ENCODE measurements at places on chromosomes 11 and 22.

DNA sequence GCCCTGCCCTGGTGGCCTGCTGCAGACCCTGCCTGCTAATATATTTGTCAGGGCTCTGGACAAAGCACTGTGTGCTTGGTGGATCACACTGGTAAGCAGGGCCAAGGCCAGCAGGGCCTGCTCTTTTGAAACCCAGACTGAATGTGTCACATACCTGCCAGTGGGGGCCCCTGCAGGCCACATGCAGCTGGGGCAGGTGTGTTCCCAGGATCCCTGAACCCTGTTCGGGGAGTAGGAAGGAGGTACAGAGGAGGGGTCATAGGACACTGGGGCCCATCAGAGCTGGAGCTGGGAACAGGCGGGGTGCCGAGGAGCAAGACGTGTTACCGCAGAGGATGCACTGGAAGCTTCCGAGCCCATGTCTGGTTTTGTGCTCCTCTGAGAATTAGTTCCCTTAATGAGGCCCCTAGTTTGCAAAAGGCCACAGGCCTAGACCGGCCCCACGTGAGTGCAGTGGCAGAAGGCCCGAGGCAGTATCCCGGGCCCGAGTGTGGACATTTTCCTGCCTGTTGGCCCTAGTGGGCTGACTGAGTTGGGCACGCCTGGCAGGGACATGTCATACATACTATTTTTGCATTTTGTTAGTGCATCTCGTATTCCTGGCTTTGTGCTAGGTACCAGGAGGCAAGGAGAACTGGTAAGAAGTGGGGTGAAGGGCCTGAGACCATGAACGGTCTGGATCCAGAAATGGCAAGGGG, 11.2 kb upstream of the ACR start:
- no peak for DNase-seq

DNA sequence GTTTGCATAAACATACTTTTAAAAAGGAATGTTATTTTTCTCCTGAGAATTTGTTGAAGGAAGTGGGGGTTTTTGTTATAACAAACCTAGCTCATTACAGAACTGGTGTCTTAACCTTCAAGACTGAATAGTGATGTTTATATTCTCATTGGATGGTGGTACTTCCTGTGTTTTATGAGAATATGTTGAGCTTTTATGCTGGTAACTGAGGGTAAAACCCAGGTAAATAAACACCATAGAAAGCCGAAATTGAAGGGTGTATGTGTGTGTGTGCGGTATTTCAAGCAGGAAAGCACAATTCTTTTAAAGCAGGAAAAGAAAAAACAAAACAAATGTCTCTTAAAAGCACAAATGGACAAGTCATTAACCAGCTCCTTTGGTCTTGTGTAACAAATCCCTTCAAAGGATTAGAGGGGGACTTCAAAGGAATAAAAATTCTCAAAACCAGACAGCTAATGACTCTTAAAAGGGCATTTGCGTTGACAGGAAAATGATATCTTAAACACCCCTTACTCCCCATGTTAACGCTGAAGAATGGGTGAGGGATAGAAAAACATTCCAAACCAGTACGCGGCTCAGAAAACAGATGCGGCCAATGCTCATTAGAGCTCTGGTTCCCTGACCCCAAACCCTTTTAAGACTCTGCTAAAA, 23.8 kb downstream of the LMO2 start:
- DNase-seq: no peak

DNA sequence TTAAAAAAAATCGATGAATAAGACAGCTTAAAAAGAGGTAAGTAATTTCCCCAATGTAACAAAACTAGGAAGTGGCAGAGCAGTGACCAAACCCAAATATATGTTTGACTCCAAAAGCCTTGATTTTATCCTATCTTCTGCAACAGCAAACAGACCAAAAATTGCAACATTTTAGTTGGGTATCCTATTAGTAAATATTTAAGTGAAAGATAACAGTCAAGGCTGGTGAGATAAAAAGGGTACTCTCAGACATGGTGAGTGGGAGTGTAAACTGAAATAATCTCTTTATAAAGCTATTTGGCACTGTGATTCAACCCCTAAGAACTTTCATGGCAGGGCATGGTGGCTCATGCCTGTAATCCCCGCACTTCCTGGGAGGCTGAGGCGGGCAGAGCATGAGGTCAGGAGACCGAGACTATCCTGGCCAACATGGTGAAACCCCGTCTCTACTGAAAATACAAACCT, 1.9 kb upstream of the RDX start:
- DNase-seq: no peak

DNA sequence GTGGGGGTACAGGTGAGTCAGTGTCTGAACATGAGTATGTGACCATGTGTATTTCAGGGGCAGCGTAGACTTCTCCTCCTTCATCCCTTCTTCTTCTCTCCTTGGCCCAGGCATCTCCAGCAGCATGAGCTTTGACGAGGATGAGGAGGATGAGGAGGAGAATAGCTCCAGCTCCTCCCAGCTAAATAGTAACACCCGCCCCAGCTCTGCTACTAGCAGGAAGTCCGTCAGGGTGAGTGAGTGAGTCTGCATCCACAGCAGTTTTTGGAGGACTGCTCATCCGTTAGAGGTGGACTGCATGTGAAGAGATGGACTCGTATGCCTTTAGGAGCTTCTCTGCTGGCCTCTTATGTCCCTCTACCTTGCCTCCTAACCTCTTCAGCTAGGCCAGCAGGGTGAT, 15.6 kb downstream of the TUB start:
- no peak for DNase-seq

DNA sequence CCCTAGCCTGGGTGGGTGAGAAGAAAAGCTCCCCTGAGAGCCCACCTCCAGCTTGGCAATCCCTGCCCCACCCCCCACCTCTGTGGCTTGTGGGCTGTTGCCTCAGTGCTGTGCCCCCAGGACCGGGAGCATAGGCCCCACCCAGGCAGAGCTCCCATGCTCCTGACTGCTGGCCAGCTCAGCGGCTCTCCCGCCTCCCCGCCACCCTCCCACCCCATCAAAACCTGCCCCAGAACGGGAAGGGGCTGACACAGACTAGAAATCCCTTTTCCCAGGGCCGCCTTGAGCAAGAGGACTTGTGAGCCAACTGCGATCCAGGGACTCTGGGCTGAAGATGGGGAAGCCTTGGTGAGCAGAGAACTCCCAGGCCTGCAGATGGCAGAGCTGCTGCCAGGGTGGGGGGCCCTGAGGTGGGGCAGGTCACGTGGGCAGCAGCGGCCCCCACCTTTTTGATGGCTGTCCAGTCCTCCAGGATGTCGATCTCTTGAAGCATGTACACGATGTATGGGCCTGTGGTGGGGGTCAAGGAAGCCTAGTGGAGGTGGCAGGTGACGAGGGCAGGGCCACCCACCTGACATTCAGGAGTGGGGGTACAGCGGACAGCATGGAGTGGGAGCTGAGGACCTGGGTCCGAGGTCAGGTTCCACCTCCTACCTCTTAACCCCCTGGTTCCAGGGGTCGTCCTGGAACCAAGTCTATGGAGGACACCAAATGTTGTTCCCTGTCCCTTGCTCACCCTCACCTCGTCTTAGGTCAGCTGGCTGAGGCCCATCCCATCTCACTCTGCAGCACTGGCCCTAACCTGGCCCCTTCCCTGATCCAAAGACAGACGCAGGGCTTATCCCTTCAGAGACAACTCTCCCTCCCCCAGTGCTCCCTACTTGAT, 2.3 kb upstream of the RIN1 start:
- no peak for DNase-seq

- no peak for DNase-seq
Measured at GRCh38 chr11:8339592-8340022, 75.9 kb upstream of the LMO1 start.

DNA sequence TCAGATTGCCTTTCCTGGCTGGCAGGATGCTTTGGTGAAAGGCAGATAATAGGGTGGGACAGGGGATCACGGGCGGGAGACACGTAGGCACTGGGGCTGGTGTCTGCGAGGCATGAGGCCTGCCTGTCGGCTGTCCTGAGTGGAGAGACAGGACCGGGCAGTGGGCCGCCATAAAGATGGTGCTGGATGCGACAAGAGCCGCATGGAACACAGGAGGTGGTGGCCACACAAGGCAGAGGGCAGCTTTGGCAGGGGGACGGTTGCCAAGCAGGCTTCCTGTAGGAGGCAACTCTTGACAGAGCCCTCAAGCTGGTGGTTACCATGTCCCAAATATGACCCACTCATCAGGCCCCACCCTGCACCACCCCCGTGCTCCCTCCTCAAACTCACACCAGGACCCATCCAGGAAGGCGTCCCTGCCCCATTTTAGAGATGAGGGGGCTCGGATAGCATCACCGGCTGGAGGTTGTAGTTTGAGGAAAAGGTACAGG, 4.9 kb upstream of the PPARA start:
- DNase-seq: no peak

GRCh38 chr22:26197425-26197824, 28.2 kb downstream of the SEZ6L start:
- no peak for DNase-seq

DNA sequence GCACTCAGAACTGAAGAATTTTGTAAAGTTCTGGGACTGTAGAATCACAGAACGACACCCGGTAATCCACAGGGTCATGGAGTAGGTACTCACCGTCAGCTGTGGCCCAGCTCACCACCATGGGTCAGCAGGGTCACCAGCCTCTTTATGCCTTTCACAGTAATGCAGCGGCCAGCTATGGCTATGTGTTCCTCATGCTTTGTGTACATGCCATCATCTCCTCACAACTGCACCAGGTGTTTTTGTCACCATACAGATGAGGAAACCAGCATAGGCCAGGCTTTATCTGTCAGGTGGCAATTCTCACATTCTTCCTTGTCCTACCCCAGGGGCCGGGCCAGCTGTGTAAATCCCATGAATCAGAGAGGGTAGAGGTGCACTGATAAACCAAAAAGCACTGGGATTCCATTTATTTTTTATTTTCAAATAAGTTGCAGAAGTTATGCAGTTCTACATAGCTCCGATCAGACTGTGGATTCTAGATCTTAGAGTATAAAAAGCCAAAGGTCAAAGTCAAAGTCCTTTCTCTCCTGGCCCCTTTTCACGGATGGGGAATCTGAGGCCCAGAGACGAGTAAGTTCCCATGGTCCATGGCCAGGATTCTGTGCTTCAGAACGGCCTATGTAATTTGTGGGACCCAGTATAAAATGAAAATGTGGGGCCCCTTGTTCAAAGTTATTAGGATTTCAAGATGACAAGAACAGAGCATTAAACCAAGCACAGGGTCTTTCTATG, 17.5 kb downstream of the TSKU start:
- DNase-seq: no peak

- DNase-seq: no peak
Measured at GRCh38 chr11:19698493-19699292, 13.9 kb upstream of the NAV2 start.

GRCh38 chr11:78180751-78181150, 7.7 kb downstream of the KCTD21 start:
- no peak for DNase-seq

DNA sequence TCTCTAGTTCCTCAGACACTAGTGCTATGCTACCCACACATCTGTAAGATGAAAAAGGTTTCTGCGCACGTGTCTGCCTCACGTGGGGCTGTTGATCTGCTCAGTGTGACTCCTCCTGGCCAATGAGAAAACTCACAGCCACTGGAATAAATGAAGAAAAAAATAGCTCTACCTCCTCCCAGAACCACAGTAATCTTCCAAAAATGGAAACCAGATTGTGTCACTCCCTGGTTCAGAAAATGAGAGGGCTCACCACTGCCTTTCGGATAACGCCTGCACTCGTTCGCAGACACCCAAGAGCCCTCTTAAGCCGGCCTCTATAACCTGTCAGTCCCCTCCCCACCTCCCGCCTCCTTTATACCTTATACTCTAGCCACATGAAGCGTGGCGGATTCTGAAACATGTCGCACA, 5.1 kb downstream of the APBB1 start:
- DNase-seq: no peak

DNA sequence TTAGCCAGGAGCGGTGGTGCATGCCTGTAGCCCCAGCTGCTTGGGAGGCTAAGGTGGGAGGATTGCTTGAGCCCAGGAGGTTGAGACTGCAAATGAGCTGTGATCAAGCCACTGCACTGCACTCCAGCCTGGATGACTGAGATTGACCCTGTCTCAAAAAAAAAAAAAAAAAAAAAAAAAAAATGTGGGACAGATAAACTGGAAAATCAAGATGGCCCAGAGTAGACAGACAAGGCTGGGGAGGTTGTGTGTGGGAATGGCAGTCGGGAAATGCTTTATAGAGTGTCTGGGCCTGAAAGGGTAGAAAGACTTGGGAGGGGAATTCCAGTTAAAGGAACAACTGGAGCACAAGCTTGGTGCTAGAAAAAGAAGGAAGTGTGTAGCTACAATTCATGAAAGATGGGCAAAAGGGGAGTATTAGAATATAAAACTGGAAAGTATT, 18.2 kb upstream of the WDR74 start:
- DNase-seq: no peak

GRCh38 chr11:63879598-63880402, 37.2 kb downstream of the RCOR2 start:
- DNase-seq: no peak

DNA sequence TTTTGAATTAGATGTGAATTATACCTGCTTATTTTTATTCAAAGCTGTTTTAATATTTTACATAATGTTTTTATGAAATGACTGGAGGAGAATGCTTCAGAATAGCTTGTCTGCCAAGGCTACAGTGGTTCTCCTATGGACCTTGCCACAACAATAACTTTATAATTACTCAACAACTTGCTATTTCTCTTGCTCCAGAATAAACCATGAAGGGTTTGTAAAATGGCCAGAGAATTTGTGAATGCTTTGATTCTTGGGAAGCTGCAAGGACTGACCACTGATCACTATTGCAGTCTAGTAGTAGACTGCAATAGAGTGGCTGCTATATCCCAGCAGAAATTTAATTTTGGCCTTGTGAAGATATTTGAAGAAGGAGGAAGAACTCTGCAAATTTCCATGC, 199.7 kb downstream of the FAT3 start:
- DNase-seq: no peak

- DNase-seq: no peak
Measured at GRCh38 chr11:9017773-9018172, 14.0 kb upstream of the NRIP3 start.

GRCh38 chr11:126132319-126132718, 69.7 kb upstream of the CDON start:
- no peak for DNase-seq

- DNase-seq: no peak
Measured at GRCh38 chr11:8828046-8828445, 82.9 kb upstream of the AKIP1 start.

DNA sequence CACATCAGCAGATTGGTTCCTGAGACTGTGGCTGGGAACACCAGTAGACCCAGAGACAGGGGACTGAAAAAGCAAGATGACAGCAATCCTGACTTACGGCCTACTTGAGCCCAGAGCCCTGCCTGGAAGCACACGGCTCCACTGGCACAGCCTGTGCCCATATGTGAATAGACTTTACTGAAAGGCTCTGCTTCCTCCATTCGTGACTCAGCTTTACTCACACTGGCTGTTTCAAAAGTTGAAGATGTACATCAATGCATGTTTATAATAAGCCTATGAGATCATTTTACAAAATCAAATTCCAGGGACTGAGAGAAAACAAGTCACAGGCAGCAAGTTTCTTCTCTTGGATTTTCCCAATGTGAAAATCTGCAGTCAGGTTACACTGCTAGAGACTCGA, 134.6 kb upstream of the TEAD1 start:
- no peak for DNase-seq

- DNase-seq: no peak
Measured at GRCh38 chr22:37996515-37997246, 12.3 kb upstream of the SOX10 start.

GRCh38 chr22:39501644-39502108, 414 bp upstream of the MIEF1 start:
- DNase-seq: no peak

GRCh38 chr11:37929100-37929653, 1331.1 kb upstream of the RAG2 start:
- no peak for DNase-seq

- no peak for DNase-seq
Measured at GRCh38 chr11:107123022-107123421, 104.7 kb upstream of the GUCY1A2 start.

- no peak for DNase-seq
Measured at GRCh38 chr11:83543706-83544439, 257.7 kb upstream of the CCDC90B start.
